ENCODE measurements at places on chromosomes 3 and 15.

DNA sequence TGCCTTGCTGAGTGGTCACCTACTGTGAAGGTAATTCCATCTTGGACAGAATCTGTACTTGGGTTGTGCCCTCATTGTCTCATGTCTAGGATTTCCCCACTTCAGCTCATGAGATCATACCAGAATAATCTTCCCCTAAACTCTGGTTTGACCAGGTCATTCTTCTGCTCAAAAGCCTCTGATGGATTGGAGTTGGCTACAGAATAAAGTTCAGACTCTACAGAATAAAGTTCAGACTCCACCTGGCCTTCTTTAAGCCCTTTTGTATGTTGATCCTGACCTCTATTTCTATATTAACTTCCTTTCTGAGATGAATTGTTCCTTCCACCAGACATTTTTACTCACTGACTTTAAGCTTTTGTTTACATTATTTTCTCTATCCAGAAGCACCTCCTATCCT is 6.4 kb upstream of the GLCE start:
- no peak for DNase-seq

- DNase-seq: no peak
Observed at GRCh38 chr3:18745472-18745871, 320.3 kb upstream of the SATB1 start.

- DNase-seq: no peak
Observed at GRCh38 chr3:141994856-141995255, 118.4 kb downstream of the ATP1B3 start.

DNA sequence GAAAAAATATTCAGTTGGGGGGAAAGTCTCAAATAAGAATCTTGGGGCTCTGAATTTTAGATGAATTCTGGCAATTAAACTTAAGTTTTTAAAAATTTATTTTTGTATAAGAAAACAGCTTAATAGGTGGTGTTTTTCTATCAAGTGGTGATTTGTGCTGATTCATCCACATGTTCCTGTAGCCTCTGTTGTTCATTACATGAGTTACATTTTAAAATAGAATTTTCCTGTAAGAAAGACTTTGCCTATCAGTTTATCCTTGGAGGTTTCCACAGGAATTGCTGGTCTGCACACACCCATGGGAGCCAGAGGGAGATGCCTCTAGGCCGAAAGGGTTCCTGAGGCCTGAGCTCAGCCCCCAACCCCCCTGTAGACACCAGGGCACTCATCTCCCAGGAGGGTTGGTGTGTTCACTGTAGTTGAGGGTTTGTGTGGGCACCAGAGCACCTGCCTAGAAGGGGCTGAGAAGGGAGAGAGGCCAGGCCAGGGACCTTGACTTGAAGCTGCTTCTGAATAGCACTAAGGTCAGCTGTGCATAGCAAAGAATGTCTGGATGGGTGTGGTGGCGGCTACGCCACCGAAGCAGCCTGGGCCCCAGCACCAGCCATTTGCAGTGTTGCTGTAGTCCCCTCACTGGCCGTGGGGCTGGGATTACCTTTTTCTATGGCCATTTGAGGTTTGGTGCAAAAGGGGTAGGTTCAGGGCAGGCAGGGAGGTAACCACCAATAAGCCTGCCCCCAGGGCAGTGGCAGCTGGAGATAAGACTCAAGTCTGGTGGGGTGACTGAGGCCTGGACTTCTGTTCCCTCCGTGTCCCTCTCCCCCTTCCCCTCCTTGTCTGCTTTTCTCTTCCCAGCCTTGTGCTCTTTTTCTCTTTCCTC is 11.9 kb downstream of the DNAJA4 start:
- no peak for DNase-seq
